ENCODE measurements at places on chromosomes 2 and 18.

DNA sequence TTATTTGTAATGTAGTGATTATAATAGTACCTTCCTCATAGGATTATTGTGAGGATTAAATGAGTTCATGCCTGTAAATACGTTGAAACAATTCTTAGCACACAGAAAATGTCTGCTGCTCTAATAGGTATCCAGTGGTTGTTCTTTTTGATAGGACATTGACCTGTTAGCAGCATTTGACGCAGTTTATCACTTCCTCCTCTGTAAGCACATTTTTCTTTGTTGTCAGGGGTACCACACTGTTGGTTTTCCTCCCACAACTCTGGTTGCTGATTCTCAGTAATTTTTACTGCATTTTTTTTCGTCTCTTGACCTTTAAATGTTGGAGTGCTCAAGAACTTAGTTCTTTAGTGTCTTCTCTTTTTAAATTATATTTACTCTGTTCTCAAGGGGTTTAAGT is 15.4 kb downstream of the PPM1B start:
- DNase-seq, result no peak

- no peak for DNase-seq
Observed at GRCh38 chr2:139495851-139496250, 715.7 kb upstream of the NXPH2 start.

- DNase-seq, result no peak
Observed at GRCh38 chr2:183881978-183882377, 716.4 kb upstream of the ZNF804A start.

GRCh38 chr2:205654878-205655605 is 27.3 kb upstream of the NRP2 start:
- DNase-seq, result no peak

GRCh38 chr18:74682991-74683297 is 85.3 kb downstream of the ZNF407 start:
- DNase-seq, result no peak

DNA sequence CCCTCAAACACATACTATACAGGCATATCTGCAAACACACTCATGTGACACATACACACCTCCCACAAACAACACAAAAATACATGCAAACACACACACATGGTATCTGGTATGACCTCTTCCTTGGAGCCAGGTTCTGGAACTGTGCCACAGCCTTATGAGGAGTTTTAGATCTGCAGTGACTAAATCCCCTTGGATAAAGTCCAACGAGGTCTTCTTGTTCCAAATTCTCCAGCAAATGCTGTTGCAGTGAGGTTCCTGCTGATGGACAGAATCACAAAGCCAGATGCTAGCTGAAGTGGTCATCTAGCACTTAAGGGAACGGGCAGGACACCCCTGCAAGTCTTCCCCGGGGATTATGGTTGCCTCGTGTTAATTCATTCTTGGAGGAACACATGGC is 54.5 kb upstream of the DAPL1 start:
- no peak for DNase-seq

- DNase-seq, result no peak
Observed at GRCh38 chr2:102703748-102704147, 58.1 kb upstream of the TMEM182 start.
